ENCODE measurements at places on chromosomes 11 and 22.
A peak's percentile ranks its signal among the peaks of the same experiment; 100 is the strongest.

GRCh38 chr11:105734426-105734825 is 124.6 kb downstream of the GRIA4 start:
- no peak for DNase-seq

- DNase-seq, result no peak
Observed at GRCh38 chr22:48719978-48720661, 1107.6 kb downstream of the BRD1 start.

- no peak for DNase-seq
Observed at GRCh38 chr11:119486016-119486415, 63.0 kb upstream of the THY1 start.

GRCh38 chr11:20035701-20036601 is 124.3 kb downstream of the DBX1 start:
- DNase-seq, result no peak

DNA sequence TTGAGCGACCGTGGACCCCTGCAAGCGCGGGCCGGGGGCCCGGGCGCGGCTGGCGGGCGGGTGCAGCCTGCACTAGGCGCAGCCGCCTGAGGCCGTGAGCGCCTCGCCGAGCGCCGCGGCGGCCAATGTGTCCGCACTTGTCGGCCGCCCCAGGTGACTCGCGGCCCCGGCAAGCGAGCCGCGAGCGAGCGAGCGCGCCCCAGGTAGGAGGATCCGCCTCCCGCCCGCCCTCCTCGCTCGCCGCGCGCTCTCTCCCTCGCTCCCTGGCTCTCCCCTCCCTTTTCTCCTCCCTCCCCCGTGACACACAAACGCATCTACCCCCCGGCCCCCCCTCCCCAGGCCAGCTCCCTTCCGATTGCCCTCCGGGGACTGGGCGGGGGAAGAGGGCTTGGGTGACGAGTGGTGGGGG is at the start of gene WNT7B:
Gene WNT7B (minus strand): TSS at position 160 of the 409 bp plus-strand sequence. CDS start 408 bp downstream, outside the sequence.
- DNase-seq, result no peak

GRCh38 chr22:45162531-45162930 is 1.2 kb upstream of the NUP50 start:
- DNase-seq, result no peak

GRCh38 chr11:131246156-131246555 is 124.3 kb upstream of the NTM start:
- no peak for DNase-seq

GRCh38 chr22:20036084-20036482 is 15.2 kb downstream of the TANGO2 start:
- DNase-seq, result no peak

DNA sequence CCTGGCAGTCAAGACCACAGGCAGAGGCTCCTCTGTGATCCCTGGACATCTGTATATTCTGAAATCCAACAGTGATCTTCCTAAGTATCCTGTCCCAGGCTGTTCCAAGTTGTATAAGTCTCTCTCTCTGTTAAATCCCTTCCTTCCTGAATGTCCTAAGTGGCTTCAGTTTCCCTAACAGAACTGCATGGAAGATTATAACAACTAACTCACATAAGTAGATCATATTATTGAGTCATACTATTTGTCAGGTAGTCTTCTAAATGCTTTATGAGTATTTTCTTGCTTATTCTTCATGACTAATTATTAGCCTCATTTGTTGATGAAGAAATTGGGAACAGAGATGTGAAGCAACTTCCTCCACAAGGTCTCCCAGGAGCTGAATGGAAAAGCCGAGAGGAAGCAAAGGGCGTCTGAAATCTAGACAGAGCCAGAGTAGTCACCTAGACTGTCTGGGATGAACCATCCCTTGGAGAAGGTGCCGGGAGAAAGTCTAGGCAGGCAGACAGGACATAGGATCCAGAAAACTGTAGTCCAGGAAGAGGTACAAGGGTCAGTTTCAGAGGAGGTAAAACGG is 93.2 kb upstream of the FAT3 start:
- no peak for DNase-seq

GRCh38 chr11:114148013-114148382 is 88.5 kb downstream of the ZBTB16 start:
- DNase-seq, result no peak

DNA sequence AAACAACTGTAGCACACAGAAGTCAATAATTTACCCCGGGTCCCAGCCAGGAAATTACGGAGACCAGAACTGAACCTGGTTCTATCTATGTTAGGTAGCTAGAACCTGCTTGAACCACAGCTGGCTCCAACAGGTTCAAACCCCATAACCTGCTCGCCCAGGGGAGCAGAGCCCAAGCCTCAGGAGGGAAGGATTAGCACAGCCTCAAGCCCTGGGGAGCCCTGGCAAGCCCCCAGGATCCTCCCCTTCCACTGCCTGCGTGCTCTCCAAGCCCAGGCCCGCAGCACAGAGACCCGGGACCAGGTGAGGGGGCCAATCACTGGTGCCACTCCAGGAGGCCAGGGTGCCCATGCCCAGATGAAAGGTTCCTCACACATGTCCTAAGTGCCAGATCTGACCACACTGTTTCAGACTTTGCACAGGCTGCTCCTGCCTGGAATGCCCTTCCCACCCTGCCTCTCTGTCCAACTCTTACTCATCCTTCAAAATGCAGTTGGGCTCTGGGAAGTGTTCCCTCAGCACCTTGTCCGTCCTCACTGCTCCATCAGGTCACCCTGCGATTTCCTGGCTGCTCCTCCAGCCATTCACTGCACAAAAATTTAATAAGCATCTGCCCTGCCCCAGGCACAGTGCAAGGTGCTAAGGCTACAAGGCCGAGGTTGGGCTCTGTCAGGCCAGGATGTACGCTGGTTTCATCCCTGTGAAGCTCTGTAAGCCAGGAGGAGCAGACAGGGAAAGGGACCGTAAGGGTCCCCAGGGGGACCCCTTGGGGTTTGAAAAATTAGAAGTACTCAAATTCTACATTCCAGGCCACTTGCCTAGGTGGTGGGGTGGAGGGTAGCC is 32.2 kb downstream of the ARRB1 start:
- no peak for DNase-seq

DNA sequence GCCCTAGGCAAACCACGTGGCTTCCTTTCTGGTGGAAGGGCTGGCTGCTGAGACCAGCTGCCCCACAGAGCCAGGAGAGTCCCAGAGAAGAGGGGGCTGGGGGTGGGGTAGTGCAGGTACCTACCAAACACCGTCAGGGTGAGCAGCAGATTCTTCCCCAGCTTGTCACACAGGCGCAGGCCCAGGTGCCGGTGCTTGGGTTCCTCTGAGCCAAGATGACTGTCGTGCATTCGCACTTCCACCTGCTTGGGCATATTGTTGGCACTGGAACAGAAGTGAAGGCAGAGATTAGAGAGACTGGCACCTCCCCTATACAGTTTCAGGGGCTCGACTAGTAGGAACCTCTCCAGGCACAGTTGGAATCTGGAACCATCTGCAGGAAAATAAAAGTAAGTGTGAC is 102.1 kb downstream of the SLC1A2 start:
- DNase-seq, result no peak

- no peak for DNase-seq
Observed at GRCh38 chr11:45560913-45561281, 104.5 kb downstream of the CHST1 start.

- peak; percentile 5 for DNase-seq
Observed at GRCh38 chr11:96306933-96307775, 35.8 kb downstream of the MAML2 start.

GRCh38 chr11:19711911-19712280 is 741 bp upstream of the NAV2 start:
- DNase-seq, result no peak

DNA sequence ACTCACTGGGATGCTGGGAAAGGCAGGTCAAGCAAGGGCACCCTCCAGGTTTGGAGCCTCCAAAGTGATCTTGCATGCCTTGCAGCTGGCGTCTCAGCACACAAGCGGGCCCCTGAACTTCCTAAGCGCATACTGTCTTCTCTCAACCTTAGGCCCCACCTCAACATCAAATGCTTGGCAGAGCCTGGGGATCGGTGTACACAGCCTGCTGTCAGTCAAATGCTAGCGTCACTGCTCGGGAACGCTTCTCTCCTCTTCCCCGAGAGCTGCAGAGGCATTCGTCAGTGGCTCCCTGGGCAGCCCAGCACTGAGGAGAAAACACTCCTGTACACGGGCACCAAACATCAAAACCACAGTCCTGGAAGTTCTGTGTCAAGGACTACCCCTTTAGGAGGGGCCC is 124.9 kb downstream of the C11orf58 start:
- DNase-seq, result no peak

DNA sequence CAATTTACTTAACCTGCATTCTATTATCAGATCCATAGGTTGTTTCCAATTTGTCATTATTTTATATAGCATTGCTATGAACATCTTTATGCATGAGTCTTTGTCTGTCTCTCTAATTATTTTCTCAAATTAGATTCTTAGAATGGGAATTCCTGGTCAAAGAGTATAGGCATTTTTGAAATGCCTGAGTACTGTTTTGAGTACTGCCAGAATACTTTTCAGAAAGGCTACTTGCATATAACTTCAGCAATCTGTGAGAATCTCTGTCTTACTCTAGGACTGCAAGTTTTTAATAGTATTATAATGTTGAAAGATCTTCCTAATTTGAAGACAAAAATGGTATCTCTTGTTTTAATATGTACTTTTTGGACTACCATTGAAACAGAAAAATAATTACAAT is 56.6 kb downstream of the KCNC1 start:
- DNase-seq, result no peak

GRCh38 chr22:29004647-29005371 is 56.8 kb downstream of the C22orf31 start:
- DNase-seq, result no peak

DNA sequence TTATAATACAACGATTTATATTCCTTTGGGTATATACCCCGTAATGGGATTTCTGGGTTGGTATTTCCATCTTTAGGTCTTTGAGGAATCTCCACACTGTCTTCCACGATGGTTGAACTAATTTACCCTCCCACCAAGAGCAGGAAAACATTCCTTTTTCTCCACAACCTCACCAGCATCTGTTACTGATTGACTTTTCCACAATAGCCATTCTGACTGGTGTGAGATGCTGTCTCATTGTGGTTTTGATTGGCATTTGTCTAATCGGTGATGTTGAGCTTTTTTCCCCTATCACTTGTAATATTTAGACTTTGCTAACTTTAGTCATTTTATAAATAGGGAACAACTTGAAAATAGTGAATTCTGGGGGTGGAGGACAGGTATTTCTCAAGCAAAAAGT is 58.1 kb downstream of the PPFIA1 start:
- no peak for DNase-seq

DNA sequence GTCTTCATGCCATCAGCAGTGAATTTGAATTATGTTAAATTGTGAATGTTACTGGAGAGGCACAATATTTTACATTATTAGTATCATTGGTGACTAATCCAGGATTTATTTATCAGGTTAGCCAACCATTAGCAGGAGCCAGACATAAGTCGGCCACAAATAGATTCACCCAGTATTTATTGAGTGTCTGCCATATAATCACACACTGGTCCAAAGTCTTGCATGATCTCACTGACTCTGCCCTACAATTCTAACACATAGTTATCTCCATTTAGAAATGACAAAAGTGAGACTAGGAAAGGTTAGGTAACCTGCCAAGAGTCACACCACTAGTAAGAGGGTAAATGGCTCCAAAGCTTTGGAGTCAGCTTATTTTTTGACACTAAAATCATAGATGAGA is 179.6 kb downstream of the BLID start:
- no peak for DNase-seq

- no peak for DNase-seq
Observed at GRCh38 chr11:64391839-64392238, 32.9 kb downstream of the RPS6KA4 start.

DNA sequence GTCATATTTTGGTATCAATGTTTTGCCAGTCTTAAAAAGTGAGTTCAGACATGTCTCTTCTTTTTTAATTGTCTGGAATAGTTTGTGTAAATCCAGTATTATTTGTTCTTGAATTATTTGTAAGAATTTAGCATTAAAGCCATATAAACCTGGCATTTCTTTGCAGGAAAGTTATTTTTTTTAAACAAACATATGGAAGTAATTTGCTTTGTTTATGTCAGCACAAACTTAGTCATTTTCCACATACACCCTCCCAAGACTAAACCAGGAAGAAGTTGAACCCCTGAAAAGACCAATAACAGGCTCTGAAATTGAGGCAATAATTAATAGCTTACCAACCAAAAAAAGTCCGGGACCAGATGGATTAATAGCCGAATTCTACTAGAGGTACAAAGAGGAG is 9.1 kb upstream of the CCDC81 start:
- no peak for DNase-seq

DNA sequence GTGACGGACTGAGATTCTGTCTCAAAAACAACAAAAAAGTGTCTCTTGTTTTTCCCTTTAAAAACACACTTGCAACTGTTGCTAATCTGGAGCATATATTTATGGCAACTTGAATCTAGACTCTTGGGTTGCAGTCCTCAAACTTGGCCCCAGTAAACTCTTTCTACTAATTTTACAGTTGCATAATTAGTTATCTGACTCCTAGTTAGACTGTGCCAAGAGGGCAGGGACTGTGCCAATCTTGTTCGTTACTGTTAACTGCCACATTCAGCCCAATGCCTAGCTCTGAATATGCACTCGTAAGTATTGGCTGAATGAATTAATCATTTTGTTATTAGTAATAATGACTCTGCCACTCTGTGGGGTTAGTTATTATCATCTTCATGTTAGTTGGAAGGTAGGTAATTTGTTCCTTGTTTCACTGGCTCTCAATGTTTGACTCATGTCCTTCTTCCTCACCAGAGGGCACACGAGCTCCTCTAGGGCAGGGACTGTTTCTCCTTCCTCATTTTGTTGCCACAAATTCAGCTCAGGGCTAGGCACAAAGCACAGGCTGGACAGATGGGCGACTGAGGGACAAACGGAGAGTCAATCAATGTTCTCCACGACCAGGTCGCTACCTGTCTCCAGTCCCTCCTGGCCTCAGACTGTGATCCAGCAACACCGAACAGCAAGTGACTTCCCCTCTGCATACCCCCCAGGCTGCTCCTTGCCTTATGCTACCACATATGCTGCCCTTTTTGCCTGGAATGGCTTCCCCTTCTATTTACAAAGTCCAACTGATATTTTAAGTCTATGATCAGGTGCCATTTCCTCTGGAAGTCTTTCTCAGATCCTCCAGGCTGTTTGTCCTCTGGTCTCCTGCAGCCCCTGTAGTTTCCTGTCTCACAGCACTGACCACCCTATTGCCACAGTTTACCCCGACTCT is 9.0 kb downstream of the CLPB start:
- no peak for DNase-seq

GRCh38 chr22:49699928-49700498 is 127.7 kb downstream of the BRD1 start:
- DNase-seq, result no peak

DNA sequence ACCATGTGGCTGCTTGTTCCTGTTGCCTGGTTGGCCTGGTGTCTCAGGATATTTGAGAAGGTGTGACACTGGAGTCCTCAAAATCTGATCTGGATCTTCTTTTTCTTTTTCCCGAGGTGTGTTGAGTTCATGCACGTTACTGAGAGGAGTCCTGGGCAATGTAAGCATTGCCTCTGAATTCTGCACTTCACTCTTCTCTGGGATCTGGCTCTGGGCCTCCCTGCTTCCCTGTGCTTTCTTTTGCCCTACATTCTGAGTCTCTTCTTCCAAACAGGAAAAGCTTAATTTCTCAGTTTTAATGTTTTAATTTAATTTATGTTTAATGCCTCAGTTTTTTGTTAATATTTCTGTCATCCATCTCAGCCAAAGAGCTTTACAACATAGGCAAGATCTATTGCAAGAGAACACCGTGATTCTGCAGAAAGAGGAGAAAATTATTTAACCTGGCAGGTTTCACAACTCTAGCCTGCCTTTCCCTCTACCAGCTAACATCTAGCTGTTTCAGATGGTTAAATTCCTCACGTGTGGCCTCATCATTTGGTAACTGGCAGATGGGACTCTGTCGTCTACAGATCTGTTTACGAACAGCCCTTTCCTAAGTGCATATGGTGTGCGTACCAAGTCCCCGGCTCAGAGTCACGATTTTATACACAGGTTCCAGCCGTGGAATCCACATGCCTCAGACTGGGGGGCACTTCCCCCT is 24.7 kb downstream of the LDLRAD3 start:
- DNase-seq, result no peak

Measured in NCI-H1436 treated with DMSO at 0.1 percent for 48 hours (cell line).